Thoracic aorta (tissue), 2 donors: ENCODE measurements at places on chromosomes 3 and 15. TPM values are rescaled to one million over a fixed set of nuclear protein-coding genes. Genes with fewer than 3 reads are reported as not detected.

The TAMM41 gene
- 14.5 TPM for total RNA-seq

DNA sequence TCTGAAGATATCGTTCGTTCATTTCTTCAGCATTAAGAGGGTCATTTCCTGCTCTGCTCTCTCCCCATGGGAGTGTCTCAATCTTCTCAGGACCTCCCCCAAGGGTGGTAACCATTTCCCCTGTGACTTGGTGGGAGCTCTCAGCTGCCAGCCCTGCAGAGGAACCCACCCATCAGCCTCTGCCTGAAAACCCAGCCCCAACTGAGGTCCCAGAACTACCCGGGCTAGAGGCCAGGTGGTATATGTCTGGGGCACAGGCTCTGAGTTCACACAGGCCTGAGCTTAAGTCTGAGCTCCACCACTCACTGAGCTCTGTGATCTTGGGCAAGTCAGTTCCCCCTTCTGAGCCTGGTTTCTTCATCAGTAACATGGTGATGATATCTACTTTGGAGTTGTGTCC, 10.0 kb upstream of the ATP2B2 start:
- no peak for DNase-seq

GRCh38 chr15:39920510-39921273, 626 bp upstream of the GPR176 start:
- DNase-seq = peak; percentile 58

GRCh38 chr3:193773266-193774220, 180.5 kb downstream of the OPA1 start:
- DNase-seq = no peak

DNA sequence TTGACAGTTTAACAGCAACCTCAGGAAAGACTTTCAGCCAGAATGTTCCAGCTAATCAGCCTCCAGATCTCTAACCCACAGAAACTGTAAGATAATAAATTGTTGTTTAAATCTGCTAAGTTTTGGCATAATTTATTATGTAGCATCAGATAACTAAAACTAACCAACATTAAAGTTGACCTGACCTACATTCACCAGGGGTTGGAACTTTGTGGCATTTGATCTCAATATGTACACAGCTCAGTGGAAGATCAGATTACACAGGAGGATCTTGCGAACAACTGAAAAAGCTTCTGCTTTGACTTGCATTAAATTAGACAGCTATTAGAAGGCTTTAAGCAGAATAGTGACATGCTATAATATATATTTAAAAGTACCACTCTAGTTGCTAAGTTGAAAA, 91.4 kb upstream of the POU1F1 start:
- DNase-seq = no peak

DNA sequence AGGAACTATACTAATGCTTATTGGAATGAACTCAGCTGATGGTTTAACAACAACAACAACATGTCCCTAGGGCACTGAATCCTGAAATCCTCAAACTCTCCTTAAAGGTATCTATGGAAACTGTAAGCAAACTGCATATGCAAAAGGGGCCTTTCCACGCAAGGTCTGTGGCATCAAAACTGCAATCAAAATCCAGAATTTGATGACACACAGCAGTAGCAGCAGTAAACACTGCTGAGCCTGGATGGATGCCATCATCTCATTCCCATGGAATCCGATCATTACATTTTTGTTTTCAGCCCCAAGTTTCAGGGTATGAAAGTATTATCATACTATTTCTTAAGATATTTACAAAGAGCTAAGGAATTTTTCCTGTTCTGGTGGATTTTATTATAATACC, 399.7 kb downstream of the VPS13C start:
- no peak for DNase-seq

The WNT7A gene
- total RNA-seq = not detected

- DNase-seq = no peak
These were observed 21.0 kb upstream of the GABRG3 start for GRCh38 chr15:26950001-26950400.

GRCh38 chr3:99902091-99902490, 84.4 kb downstream of the CMSS1 start:
- no peak for DNase-seq

- DNase-seq = no peak
These were observed 25.7 kb downstream of the CEP152 start for GRCh38 chr15:48785195-48785594.

The SLC25A26 gene
- 32.8 TPM for total RNA-seq

- DNase-seq = no peak
These were observed 7.6 kb upstream of the P2RY1 start for GRCh38 chr3:152827313-152827712.

- DNase-seq = no peak
These were observed 12.2 kb downstream of the RRP9 start for GRCh38 chr3:51929420-51930003.

The ANKRD34C gene
- total RNA-seq = not detected

DNA sequence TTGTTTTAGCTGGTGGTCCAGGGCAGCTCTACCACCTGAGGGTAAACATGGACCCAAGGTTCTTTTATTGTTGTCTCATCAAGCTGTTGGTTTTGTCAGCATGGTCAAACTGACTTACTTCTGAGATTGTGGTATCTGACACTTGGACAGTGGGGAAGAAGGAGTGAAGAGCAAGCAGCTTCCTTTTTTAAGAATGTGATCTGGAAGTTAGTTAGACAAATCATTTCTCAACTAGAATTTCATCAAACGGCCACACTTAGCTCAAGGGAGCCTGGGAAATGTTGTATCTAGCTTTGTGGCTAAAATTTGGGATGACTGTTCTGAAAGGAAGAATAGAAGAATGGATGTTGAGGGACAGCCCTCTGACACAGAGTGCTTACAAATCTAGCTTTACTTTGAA, 215.2 kb downstream of the ZNF621 start:
- DNase-seq = no peak
